ENCODE measurements at places on chromosomes 6 and 20.

DNA sequence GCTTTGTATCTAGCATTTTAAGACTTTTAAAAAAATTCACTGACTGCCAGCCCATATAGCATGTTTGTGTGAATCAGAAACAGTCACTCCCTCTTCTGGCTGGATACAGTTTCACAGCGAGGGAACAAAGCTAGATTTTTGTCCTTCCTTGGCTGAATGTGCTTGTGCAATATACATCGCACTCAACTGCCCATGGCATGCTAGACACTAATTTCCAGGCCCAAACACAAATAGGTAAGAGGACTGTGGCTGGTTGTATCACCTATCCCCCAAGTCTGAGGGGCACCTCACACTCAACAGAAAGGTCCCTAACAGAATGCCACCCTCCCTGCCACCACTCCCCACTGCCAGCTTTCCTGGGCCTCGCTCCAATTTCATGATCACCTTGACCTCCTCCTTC, 16.2 kb upstream of the BLCAP start:
- no peak for DNase-seq

DNA sequence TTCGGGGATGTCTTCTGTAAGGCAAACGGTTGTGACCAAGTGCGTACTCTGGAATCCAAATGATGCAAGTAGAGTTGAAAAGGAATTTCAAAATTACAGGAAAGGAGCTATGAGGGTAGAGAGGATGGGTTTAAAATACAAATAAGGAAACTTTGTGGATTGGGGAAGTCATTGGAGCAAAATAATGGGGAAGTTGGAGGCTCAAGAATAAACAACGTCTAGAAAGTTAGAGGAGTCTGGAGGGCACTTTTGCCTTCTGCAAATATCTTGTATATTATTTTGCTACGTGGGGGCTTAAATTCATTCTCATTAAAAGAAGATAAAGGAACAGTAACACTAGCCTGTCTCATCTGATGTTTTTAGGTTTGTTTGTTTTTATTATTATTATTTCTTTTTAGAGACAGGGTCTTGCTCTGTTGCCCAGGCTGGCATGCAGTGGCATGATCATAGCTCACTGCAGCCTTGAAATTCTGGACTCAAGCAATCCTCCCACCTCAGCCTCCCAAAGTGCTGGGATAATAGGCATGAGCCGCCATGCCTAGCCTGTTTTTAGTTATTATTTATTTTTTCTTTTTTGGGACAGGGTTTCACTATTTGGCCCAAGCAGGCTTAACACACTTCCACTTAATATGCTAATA, 55.0 kb upstream of the TNFAIP3 start:
- no peak for DNase-seq

DNA sequence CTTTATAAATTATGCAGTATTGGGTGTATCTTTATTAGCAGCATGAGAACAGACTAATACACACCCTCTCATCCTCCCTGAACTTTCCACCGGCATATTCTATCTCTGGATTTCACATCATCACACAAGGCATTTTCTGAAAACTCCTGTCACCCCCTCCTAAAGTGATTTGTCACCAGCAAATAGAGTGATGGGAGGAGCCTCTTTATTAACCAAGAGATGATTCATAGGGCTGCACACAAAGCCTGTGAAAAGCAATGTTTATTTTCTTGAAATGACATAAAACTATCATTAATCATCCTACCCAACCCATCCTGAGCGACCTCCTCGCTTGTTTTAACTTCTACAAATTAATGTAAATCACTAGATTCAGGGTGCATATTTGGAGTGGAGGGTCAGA, 394.7 kb upstream of the SULF2 start:
- DNase-seq, result no peak

- no peak for DNase-seq
These were observed 84.9 kb downstream of the CDC5L start for GRCh38 chr6:44472250-44472945.

DNA sequence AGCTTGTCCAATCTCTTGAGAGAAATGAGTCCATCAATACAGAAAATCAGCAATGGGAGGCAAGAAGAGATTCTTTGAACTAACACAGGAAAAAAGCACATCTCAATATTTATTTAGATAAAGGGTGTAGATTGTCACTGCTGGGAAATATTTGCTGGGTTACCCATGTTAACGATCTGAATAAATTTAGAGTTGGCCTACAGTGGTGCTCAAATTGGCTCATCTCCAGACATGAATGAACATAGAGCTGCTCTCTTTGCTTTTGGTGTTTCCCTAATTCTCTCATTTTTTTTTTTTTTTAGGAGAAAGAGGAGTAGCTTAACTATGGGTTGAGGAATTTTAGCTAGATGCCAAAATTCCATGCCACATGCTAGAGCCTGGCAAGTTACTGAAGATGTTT, 471.2 kb downstream of the PKHD1 start:
- no peak for DNase-seq

GRCh38 chr20:44646641-44647274, 4.7 kb downstream of the ADA start:
- DNase-seq, result no peak

DNA sequence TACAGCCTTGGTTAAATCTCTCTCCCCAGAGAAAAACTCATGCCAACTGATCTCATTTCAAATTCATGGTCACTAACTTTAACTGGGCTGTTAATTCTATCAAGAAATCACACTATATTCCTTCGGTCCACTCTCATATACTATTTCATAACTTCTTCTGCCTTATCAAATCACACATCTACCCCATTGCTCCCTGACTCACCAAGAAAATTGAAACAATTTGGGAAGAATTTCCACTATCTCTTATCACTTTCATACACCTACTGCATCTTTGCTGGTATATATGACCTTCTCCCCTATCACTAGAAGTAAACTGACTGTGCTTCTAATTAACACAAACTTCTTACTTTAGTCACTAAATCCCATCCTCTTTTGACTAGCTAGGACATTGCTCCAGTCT, 102.3 kb downstream of the FILIP1 start:
- no peak for DNase-seq

DNA sequence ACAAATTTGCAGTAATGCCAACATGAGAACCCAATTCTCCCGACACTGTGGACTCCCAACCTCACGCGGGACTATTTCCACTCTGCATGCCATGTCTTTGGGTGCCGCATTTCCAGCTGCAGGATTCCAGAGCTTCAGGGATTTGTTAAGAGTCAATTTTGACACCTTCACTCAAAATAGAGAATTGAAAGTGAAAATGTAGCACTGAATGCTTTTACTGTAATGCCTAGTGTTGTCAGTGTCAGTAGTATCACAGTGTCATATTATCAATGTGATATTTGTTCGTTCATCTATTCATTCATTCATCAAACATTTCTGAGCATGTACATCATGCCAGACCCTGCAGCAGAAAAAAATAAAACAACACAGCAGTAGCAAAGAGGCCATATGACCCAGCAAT, 13.4 kb upstream of the FAM50B start:
- no peak for DNase-seq

DNA sequence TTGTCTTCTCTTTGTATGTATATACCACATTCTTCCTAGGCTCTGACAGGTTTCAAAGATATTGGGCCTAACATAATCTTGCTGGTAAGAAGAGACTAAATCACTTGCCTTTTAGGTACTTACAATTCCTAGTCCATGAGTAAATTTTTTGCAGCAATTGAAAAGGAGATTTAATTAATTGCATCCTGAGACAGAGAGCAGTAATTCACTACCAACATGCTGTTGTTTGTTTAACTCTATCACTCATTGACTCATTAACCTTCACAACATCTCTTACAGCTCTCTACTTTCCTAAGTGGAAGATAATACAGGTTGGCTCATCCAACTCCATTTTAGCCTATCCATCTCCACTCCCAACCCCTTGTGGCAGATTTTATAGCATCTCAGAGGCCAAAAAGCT, 280.4 kb downstream of the ALDH8A1 start:
- no peak for DNase-seq

DNA sequence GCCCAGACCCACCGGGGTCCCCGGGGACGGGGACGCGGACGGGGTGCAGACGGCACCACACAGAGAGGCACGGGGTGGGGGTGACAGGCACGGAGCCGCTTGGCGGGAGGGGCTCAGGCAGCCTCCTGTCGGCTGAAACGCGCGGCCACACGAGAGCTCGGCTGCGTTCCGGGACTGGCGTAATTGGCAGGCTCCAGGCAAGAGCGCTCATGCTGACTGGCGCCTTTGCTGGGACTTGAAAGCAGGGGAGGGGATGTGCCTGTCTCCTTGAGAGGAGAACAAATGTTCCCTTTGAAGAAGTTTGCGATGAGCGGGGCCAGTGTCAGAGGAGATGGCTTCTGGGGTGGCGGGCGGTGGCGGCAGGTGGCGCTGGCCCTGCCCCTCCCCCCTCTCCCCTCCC, 25.8 kb downstream of the BHLHE23 start:
- DNase-seq, result peak; percentile 27

All from posterior cingulate gyrus (tissue), 11 donors.